ENCODE measurements at places on chromosomes 11 and 22. TPM values are rescaled to one million over a fixed set of nuclear protein-coding genes. Genes with fewer than 3 reads are reported as not detected.

Gene CNGA4
- 0.07 TPM for total RNA-seq

Gene PLAAT4
- 1.7 TPM for total RNA-seq

Gene SEC14L2
- total RNA-seq, result 38.5 TPM

Gene TBC1D22A
- total RNA-seq, result 21.8 TPM

Gene NPAS4
- not detected for total RNA-seq

Gene C11orf42
- total RNA-seq, result not detected

Gene TPBGL
- 0.07 TPM for total RNA-seq

Gene TLCD5
- total RNA-seq, result 8.8 TPM

Gene C22orf31
- total RNA-seq, result not detected

Gene POTEH
- total RNA-seq, result not detected

Gene OR6A2
- 0.43 TPM for total RNA-seq

Gene TRIM51G
- total RNA-seq, result not detected
